Kidney (tissue), 22 donors: ENCODE measurements at places on chromosomes 7 and 10. TPM values are rescaled to one million over a fixed set of nuclear protein-coding genes. Genes with fewer than 3 reads are reported as not detected.

The SPDYE2 gene
- 0.50 TPM for total RNA-seq

The FEZF1 gene
- not detected for total RNA-seq

The OGDH gene
- 132 TPM for total RNA-seq

The HKDC1 gene
- total RNA-seq = 27.4 TPM

The ARMC3 gene
- 5.5 TPM for total RNA-seq

The ANKRD2 gene
- 3.6 TPM for total RNA-seq

The TYSND1 gene
- total RNA-seq = 13.8 TPM

- H3K27me3 ChIP-seq = no peaks in the 10 kb centered on the region
- no peak overlapping the region for H3K27ac ChIP-seq
- H3K4me3 ChIP-seq = no peak overlapping the region
- no peaks in the 10 kb centered on the region for H3K4me1 ChIP-seq
- no peaks in the 10 kb centered on the region for H3K36me3 ChIP-seq
These were observed 379.3 kb upstream of the PCDH15 start for GRCh38 chr10:55180357-55180756.

DNA sequence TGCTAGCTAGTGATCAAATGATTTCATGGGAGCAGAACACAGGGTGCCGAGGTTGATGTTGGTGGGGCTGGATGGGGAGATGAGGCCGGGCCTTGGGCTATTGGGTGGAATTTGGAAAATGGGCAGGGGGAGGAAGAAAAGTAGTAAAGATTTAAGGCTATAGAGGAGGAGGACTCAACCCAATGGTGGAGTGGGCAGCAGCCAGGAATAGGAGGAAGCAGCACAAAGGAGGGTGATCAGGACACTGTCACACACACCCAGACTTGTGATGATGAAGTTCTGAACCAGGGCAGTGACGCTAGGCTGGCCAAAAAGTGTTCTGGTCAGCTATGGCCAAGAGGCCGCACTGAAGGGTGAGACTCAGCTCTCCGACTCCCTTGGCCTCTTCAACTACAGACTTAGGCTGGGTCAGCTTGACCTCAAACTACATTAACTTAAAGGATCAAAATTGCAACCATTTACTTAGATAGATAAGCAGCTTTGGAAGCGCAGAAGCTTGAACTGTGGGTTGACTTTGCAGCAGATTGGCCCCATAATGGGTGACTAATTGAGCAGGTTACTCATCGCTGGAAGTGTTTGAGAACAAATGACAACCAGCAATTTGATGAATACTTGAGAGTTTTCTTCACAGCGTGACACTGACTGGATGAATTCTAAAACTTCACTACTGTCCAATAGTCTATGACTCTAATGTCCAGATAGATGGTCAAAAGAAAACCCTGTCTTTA, 29.4 kb upstream of the GPR26 start:
- H3K4me1 ChIP-seq = no peaks in the 10 kb centered on the region
- no peak overlapping the region for H3K27ac ChIP-seq
- no peaks in the 10 kb centered on the region for H3K36me3 ChIP-seq

DNA sequence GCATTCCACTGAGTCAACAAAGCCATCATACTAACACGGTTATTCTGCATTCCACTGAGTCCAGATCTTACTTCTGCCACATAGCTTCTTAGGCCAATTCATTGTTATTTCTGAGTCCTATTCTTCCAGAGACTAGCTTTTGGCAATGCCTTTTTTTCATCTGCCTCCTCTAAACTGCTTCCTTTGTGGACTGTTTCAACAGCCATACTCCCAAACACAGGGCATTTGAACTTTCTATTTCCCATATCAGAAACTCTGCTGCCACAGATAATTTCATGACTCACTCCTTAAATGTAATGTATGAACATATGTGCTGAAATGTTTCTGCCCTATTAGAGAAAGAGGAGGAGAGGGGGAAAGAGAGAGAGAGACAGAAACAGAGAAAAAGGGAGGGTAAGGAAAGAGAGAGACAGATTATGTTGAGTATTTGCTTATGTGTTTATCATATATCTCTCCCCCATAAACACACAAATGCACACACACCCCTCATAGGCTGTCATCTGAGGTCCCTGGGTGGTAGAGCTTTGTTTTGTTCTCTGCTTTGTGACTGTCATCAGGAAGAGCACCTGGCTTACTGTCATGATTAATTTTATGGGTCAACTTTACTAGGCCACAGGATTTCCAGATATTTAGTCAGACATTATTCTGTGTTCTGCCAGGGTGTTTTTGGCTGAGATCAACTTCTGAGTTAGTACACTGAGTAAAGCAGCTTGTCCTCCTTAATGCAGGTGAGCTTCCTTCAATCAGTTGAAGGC, 308.0 kb upstream of the KCND2 start:
- H3K27me3 ChIP-seq = no peaks in the 10 kb centered on the region
- H3K27ac ChIP-seq = no peak overlapping the region
- H3K4me3 ChIP-seq = no peak overlapping the region
- H3K36me3 ChIP-seq = no peaks in the 10 kb centered on the region
- no peaks in the 10 kb centered on the region for H3K4me1 ChIP-seq

DNA sequence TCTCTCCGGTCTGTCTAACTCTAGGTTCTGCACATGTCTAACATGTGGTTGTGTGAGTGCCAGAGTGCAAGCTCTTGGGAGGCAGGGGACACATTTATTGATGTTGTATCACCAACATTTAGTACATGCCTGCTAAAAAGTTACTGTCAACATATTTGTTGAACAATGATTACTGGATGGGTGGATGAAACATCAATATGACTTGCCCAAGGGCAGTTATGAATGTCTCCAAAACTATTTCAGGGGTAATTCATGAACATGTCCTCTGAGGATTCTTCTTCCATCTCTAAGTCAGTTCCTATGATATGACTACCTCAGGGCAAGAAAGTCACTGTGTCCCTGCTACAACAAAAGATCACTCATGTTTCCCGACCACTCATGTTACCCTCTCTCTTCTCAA, 91.3 kb upstream of the STEAP1B start:
- H3K27me3 ChIP-seq = no peaks in the 10 kb centered on the region
- H3K36me3 ChIP-seq = no peaks in the 10 kb centered on the region
- no peak overlapping the region for H3K27ac ChIP-seq

- peaks cover 29% of the 10 kb centered on the region for H3K4me1 ChIP-seq
- no peak overlapping the region for H3K4me3 ChIP-seq
These were observed 235.7 kb upstream of the CCDC6 start for GRCh38 chr10:60141896-60142559.

- DNase-seq = no peak
- no peak overlapping the region for H3K27ac ChIP-seq
- no peaks in the 10 kb centered on the region for H3K27me3 ChIP-seq
- H3K4me1 ChIP-seq = no peaks in the 10 kb centered on the region
These were observed 366.3 kb upstream of the CHRM2 start for GRCh38 chr7:136502162-136502561.

DNA sequence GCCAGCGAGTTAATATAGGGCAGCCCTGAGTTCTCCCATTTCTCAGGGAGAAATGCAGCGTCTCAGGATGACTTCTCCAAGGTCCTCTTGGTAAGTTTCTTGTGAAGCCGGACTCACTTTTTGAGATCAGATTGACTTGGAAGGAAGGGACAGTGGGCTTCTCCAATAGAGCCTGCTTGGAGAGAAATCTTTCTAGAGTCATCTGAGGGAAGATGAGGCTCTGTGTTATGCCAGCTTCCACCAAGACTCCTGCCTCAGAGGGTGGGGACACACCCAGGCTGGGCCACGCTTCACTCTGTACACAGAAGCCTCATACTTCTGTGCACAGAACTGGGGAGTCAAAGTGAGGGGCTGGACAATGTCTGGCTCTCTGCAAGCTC, 5.6 kb downstream of the C10orf105 start:
- peaks cover 17% of the 10 kb centered on the region for H3K4me1 ChIP-seq
- DNase-seq = no peak
- peak overlapping the region; percentile 44 for H3K27ac ChIP-seq
- no peaks in the 10 kb centered on the region for H3K36me3 ChIP-seq
